ENCODE measurements at places on chromosomes 16 and 17.

GRCh38 chr16:63720848-63721247 lies 1401.0 kb downstream of the CDH11 start:
- no peak for DNase-seq

GRCh38 chr17:74647871-74648672 lies 24.5 kb upstream of the CD300E start:
- no peak for DNase-seq

DNA sequence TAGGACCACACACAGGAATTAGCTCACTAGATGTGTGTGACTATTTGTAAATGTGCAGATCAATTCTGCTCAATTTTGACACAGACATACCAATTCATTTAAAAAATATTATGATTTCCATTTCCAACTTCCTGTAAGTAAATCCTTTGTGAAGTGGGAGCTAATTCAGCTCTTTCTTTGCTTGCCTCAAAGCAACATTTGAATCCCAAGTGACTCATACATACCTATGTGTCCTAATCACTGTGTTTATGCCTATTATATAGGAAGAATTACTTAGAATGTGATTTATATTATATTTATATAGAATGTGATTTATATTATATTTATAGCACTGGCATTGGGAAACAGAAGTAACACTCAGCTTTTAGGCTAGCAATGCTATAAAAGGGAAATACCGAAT lies 195.9 kb upstream of the C17orf78 start:
- no peak for DNase-seq

GRCh38 chr17:691423-691822 lies 23.2 kb downstream of the VPS53 start:
- DNase-seq, result no peak

DNA sequence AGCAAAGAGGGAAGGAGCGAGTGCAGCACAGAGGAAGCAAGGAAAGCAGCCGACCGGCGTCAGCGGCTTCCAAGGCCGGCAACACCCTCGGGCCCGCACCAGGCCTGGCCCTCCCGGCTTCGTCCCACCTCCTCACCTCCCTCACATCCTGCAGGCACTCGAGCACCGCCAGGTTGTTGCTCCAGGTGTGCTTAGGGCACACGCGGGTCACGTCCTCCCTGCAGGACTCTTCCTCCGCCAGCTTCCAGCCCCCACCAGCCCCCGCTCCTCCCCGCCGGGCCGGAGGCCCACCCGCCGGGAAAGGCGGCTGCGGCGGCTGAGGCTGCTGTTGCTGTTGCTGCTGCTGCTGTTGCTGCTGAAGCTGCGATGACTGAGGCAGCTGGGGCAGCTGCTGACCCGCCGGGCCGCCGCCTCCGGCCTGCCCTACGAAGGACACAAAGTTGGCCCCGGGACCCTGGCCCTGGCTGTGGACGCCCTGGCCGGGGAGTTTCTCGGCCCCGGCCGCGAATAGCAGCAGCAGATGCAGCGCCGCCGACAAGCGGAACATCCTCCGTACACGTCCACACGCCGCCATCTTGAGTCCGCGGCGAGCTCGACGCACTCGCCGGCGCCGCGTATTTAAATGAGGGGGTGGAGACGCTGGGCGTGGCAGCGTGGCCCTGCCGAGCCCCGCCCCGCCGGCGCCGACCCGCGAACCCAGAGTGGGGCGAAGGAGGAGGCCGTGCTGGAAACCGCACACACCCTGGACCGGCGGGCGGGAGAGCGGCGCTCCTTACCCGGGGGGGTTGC lies at the start of gene GLG1:
Gene GLG1 (minus strand): TSS at position 594 of the 789 bp plus-strand sequence. CDS start 20 bp downstream, at position 574.
- DNase-seq, result peak; percentile 96

DNA sequence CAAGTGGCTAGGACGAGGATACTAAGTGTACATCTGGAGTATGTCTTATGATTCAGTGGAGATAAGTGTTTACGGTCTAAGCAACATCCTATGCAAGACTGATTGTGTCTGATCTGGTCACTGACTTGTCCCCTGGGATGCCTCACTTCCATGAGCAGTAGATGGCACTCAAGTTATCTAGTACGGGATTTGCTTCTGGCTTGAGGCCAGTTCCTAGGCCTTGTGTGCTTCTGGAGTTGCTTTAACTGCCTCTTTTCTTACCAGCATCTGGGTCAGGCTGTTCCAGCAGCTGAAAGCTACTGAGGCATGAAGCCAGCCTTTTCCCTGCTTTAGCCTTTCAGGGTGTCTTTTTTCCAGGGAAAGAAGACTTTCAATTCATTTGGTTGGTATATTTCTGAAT lies 23.0 kb downstream of the SUPT6H start:
- DNase-seq, result no peak

DNA sequence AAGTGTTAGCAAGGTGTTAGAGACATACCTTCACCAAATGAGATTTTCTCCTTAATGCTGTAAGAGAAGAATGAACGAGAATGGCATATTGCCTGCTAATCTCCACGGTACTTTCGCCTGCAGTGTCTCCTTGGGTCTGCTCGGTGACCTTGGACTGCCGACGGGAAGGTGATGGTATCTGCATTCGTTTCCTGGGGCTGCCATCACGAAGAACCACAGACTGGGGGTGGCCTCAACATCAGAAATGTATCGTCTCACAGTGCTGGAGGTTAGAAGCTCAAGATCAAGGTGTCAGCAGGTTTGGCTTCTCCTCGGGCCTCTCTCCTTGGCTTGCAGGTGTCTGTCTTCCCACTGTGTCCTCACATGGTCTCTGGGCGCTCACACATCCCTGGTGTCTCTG lies 86.3 kb upstream of the TNRC6C start:
- no peak for DNase-seq

- no peak for DNase-seq
Observed at GRCh38 chr17:49975531-49975930, 6.5 kb downstream of the DLX4 start.

GRCh38 chr16:50581845-50582244 lies 33.6 kb downstream of the NKD1 start:
- no peak for DNase-seq

DNA sequence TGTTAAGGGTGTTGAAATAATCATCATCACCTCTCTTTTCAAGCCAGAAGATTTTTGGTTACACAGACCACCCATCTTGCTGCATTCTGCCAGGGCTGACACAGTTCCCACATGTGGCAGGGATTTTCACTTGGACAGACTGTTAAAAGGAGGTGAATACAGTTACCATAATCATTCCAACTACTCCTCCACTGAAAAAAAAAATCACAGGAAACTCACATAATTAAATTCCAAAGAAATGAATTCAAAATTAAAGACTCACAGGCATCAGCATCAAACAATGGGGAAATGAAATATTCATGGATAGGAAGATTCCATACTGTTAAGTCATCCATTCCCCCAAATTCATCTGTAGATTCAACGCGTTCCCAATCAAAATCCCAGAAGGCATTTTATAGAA lies 209.4 kb downstream of the MRTFB start:
- DNase-seq, result no peak

DNA sequence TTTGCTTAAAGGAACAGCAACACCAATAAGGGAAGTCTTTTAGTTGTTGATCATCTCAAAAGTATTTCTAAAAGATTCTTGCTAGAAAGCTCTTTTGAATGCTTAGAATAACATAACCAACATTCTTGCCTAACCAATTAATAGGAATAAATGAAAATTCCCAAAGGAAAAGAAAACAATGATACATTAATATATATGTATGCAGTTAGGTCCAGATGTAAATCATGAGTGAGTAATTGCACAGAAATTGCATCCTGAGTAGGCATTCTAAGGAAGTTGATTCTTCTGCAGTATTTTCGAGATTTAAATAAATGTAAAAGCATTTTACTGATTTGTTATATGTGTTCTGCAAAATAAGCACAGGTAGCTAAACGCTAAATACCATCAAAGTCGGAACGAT lies 22.1 kb downstream of the COX10 start:
- no peak for DNase-seq

DNA sequence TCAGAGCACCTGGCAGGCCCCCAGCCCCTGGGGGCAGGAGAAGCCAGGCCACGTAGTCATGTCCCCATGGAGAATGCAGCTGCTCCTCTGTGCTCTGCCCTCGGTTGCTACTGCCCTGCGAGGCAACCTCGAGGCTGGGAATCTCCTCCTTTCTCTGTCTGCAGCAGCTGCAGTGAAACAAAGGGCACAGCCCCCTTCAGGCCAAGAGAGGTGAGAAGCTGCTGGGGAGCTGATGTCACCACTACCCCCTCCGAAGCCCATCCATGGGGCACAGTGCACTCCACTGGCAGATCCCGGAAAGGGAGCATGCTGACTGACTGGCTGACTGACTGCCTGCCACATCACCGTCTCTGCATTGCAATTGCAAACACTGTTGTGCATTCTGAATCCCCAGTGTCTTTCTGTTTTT lies 103.7 kb downstream of the GRIN2A start:
- no peak for DNase-seq

DNA sequence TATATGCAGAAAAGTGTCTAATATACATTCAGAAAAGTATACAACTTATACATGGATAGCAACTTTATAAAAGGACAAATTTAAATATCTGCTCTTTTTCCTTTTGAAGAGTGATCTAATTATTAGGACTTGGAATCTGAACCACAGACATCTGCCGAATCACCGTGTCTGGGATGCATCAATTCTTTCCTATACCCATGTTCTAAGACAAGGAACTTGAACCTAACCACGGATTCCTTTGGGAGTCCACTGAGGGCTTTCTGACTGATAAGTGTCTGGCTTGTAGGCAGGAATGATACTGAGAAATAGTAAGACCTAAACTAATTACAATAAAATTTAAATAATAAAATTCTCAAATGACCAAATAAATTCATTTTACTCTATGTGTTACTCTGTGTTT lies 54.2 kb downstream of the NDEL1 start:
- DNase-seq, result no peak

DNA sequence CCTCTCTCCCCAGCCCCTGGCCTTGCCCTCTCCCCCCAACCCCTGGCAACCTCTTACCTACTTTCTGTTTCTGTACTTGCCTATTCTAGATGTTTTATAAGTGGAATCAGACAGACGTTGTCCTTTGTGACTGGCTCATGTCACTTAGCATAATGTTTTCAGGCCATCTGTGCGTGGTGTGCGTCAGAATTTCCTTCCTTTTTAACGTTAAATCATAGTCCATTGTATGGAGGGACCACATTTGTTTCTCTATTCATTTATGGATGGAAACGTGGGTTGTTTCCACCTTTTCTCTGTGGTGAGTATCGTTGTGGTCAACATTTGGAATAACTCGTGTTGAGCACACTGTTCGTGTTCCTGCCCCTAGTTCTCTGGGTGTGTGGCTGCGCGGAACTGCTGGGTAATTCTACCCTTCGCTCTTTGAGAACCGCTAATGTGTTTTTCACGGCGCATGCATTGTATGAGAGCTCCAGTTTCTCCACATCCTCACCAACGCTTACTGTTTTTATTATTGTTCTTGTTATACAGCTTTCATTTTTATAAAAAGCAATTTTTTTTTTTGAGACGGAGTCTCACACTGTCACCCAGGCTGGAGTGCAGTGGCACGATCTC lies 26.3 kb downstream of the ACTG1 start:
- no peak for DNase-seq

DNA sequence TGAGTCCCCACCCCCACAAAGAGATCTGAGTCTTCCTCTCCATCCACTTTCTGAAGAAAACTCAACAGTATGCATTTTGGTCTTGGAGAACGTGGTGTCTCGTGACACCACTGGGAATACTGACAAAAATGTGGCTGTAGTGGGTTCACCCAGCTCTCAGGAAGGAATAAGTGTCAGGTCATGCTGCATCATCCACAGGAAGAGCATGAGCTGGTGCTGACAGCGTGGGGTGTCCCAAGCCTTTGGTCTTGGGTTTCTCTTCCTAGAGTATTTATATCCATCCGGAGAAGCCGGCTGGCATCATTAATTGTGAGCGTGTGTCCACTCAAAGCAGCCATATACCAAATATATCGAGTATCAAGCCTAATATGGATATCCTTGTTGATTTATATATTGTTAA lies 55.9 kb downstream of the C17orf67 start:
- no peak for DNase-seq

- no peak for DNase-seq
Observed at GRCh38 chr17:78595135-78595810, 18.1 kb upstream of the DNAH17 start.

DNA sequence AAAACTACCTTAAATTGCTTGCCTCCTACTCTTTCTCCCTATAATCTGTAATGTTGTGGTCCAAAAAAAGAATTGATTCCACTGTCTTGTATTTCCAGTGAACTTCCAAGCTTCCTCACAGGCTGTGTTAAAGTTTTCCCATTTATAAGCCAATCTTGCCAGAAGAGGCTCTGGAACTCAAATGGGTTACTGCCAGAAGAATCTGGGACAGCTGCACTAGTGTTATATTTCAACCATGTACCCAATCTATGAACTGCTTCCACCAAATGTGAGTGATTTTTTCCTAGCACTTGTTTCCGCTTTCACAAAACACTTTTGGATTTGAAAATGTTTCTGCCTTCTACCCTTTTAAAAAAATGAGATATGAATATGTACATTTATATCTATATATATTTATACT lies 1.8 kb downstream of the CCDC43 start:
- DNase-seq, result no peak

DNA sequence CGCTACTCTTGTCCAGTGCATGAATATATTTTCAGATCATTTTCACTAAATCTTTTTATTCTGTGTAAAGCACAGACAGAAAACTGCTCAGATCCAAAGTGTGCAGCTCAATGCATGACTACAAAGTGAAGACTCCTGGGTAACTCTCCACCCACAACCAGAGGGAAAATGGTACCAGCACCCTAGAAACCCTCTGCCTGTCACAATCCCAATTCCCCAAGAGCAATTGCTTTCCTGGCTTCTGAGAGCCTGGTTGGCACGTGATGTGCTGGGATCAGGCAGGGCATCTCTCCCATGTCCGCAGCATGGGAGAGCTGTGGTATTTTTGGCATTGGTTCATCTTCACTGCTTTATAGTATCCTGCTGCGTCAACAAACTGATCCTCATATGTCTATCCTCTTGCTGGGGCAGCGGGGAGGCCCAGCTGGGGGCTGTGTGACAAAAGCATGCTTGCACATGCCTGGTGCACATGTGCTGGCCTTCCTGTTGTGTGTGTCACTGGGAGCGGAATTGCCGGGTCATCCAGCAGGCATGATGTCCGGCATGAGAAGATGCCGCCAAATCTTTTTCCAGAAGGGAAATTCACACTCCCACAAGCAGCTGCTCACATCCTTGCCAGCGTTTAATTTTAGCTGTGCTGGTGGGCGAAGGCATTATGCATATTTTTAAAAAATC lies 278.9 kb upstream of the FOXF1 start:
- no peak for DNase-seq

DNA sequence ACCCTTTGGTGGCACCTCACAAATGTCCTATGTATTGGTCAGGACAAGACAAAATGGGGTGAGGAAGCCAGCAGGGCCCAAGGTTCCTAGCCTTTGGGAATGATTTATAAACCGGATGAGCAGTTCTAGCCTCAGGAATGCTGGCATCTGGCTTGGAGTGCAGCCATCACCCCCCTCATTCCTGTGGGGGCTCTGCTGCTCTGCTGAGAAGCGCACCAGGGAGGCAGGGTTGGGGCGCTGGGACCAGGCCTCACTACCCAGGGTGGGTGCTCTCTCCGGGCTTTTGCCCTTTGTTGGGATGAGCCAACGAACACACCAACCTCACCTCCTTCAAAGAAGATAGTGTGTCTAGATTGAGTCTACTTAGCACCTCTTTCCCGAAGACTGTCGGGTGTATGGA lies 39.2 kb downstream of the TMEM11 start:
- no peak for DNase-seq

Measured in psoas muscle (tissue), 8 donors.